Urinary bladder (tissue), 4 donors: ENCODE measurements at places on chromosomes 13 and 19.

- no peak for DNase-seq
These were observed 21.8 kb downstream of the SAFB2 start for GRCh38 chr19:5600797-5601196.

DNA sequence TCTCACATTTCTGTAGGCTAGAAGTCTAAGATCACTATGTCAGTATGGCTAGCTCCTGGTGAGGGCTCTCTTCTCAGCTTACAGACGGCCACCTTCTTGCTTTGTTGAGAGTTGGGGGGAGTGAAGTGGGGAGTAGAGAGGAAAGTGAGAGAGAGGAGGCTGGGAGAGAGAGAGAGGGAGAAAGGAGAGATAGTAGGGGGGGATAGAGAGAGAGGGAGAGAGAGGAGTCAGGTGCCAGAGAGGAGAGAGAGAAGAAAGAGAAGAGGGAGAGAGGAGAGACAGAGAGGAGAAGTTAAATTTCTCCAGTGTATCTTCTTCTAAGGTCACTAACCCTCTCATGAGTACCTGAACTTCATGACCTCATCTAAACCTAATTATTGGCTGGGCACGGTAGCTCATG is 28.7 kb downstream of the ZSWIM4 start:
- no peak for DNase-seq

GRCh38 chr19:38657633-38658222 is 10.3 kb downstream of the ACTN4 start:
- DNase-seq = no peak

DNA sequence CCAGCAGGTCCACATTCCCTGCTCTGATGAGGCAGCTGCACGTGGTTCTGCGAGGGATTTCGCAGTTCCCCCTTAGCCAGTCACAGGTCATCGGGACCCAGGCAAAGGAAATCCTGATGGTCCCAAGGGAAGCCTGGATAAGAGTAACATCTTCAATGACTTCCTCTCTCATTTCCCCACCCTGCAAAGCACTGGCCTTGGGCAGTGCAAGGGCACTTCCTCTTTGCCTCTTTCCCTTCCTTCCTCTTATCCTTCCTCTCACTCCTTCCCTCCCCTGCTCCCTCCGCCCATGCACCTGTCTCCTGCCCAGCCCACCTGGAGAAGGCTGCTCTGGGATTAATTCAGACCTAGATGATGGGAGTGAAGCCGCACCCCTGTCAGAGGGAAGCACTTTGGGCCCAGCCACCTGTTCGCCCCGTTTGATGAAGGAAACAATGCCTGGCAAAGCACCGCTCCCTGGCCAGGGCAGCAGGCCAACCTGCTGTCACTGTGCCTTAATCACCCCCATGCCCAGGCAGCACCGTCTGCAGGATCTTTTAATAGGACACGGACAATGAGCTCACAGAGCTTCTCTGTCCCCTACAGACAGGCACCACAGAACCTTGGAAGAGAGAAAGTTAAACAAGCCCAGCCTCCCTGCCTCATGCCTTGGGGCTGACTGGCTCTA is 113.5 kb upstream of the PABPC3 start:
- no peak for DNase-seq

DNA sequence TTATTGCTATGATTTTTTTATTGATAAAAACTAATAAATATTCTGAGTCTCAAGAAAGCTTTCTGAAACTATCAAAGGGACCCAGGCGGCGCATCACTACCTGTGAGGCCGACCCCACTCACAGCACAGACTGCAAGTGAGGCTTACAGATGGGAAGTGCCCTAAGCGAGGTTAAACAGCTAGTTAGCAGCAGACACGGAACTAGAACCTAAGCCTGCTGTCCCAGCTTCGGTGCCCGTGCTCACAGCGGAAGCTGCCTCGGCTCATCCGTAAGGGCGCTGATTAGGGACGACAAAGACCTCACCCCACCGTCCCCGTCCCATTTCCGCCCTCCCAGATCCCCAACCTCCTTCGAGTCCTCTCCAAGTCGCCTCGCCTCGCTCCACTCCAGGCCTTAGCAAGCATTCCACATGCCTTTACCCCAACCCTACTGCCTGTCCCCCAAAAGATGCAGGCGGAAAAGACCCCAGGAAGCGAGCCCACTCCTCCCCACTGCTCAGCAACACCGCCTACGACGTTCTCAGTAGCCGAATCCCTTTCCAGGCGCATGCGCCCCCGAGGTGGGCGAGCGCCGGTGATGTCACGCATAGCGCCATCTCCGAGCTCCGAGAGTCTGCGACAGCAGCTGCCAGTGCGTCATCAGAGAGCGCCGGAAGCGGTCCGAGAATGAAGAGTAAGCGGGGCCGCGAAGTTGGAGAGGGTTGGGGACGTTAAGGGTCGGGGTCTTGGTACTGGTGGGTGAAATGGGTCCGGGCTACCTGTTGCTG is at the start of gene POP4:
TSS of gene POP4 (plus strand) at position 631 of the 767 bp plus-strand sequence. CDS start at position 667, 36 bp downstream.
- peak; percentile 93 for DNase-seq

DNA sequence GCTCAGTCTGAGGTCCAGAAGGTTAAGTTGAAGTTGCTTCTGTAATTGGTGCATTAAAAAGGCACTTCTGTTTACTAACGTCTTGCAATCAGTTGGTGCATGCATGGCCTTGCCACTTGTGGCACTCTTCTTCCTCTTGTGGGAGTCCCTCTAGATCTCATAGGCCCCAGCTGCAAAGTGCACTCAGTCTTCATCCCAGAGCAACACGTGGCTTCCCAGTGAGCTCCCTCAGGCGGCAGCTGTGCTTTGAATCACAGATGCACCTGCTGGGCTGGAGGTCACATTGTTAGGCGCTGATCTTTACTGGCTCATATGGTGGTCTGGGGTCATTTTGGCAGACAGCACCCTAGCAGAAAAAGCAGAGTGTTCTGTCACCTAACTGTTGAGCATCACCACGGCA is 215.7 kb downstream of the ZNF536 start:
- no peak for DNase-seq

- no peak for DNase-seq
These were observed 8.7 kb downstream of the HIPK4 start for GRCh38 chr19:40381321-40381720.

DNA sequence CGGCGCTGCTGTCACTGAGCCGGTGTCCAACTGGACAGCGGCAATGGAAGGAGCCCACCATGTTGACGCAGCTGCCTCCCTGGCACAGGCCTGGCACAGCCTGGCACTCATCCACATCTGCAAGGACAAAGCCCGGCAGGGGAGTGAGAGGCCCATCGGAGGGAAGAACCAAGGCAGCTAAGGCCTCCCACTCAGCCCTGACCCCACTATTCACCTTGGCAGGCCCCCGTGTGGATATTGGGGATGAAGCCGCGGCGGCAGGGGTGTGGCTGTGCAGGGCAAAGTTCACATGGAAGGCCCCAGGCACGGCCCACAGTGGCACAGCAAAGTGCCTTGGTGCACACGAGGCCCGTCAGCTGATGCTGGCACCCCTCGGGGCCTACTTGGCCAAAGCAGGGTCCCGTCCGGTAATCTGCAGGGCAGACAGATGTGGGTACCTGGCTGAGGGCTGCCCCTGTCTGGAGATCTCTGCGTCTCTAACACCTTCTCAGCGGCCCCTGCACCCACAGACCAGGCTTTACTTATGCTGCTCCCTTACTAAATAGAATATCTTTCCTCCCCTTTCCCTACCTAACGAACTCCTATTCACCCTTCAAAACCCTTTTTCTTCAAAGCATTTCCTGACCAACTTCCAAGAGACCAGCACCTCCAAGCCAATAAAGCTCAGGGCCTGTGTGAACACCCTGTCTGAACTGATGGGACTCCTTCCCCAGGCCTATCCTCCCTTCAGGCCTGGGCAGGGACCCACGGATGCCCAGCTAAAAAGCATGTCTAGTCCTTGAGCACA is 7.5 kb downstream of the FBN3 start:
- no peak for DNase-seq

GRCh38 chr13:51643105-51643881 is 59.0 kb downstream of the WDFY2 start:
- DNase-seq = no peak

DNA sequence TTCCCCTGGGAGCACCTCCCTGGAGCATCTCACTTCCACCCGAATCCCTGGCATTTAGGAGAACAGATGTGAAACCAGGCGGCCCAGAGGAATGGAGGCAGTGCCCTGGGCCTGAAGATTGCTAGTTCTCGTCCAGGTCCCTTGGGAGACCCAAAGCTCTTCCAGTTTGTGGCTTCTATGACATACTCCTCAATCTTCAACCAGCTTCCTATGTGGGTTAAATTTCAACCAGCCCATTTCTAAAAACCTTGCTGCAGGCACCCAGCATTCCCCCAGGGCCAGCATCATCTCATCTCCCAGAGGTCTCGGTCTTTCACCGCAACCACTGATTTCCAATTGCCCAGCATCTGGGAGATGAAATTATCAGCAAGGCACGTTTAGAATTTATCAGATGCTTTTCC is 46.0 kb upstream of the STK24 start:
- DNase-seq = no peak

- DNase-seq = no peak
These were observed 65.1 kb downstream of the FLT1 start for GRCh38 chr13:28429685-28430290.
